ENCODE measurements at places on chromosomes 2 and 18.

DNA sequence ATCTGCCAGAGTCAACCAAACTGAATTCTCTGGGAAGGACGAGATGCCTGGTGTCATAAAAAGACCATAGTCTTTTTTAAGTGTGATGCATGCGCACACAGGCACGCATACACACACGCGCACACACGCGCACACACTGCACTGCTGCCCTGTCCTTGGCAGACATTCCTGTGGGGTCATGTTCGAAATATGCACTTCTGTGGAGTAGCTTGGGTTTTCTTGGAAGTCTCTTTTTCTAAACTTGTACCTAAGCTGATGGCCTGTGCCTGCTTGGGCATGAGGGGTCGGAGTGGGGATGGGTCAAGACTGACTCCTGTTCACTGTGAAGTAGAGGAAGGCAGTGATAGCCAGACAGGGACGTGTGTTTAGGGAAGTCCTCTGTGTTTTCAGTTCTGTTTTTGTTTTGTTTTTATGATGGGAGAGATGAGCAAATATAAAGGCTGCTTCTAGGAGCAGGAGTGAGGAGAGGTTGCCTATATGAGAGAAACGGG, 4.0 kb upstream of the RMC1 start:
- no peak for DNase-seq
- H3K27me3 ChIP-seq: no peaks in the 10 kb centered on the region
- peaks cover 9% of the 10 kb centered on the region for H3K4me1 ChIP-seq
- no peaks in the 10 kb centered on the region for H3K36me3 ChIP-seq
- no peak overlapping the region for H3K27ac ChIP-seq

GRCh38 chr2:140988597-140988996, 1142.2 kb downstream of the LRP1B start:
- H3K27me3 ChIP-seq: no peaks in the 10 kb centered on the region
- H3K4me1 ChIP-seq: no peaks in the 10 kb centered on the region
- H3K36me3 ChIP-seq: no peaks in the 10 kb centered on the region
- no peak overlapping the region for H3K4me3 ChIP-seq
- no peak overlapping the region for H3K27ac ChIP-seq

DNA sequence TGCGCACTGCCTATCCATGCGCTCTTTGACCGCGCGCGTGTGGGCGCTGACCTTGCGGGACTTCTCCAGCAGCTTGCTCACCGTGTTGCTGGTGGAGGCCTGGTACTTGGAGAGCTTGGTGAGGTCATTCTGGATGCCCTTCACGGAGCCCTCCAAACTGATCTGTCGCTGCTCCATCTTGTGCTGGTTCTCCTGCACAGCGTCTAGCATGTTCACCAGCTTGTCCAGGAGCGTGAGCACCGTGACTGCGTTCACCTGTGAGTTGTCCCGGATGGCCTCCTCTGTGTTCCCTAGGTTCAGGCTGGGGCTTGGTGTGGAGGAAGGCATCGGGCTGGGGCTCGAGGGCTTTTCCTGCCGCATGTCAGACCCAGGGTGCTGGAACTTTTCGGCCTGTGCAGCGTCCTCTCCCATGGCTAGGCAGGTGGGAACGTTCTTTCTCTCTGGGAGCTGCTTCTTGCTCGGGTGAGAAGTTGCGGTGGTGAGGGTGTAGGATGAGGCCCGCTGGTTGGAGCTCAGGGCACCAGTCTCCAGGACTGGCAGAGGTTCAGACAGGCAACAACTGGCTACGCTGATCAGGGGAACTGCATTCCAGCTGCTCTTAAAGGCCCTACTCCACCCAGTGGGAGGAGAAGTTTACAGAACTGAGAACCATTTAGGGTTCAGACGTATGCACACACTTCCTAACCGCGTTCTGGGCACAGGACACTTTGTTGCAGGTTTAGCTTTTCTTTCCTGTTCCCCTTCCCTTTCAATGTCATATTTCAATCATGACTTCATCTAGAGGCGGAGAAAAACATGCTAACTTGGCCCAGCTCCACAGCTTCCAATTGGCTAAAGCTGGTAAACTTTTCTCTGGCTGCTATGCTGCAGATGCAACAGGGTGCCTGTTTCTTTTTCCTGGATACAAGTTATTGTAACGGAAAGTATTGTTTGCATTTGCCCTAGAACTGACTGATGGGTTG, at the start of gene CAVIN2:
Gene CAVIN2, minus strand, starts transcription at position 574 of the 962 bp plus-strand sequence. Its CDS starts 163 bp downstream, at position 411.
- no peaks in the 10 kb centered on the region for H3K36me3 ChIP-seq
- DNase-seq: peak; percentile 60
- no peaks in the 10 kb centered on the region for H3K27me3 ChIP-seq
- H3K4me1 ChIP-seq: no peaks in the 10 kb centered on the region
- peak within 1 kb of the TSS; percentile 36 for H3K4me3 ChIP-seq
- H3K27ac ChIP-seq: peak within 1 kb of the TSS; percentile 76

- H3K27me3 ChIP-seq: no peaks in the 10 kb centered on the region
- peak overlapping the region; percentile 77 for H3K27ac ChIP-seq
- peaks cover 27% of the 10 kb centered on the region for H3K4me1 ChIP-seq
- no peaks in the 10 kb centered on the region for H3K36me3 ChIP-seq
- no peak for DNase-seq
These were observed 13.8 kb upstream of the DNAJC27 start for GRCh38 chr2:24985511-24985910.

GRCh38 chr2:203126996-203127395, 111.8 kb upstream of the CYP20A1 start:
- H3K4me1 ChIP-seq: no peaks in the 10 kb centered on the region
- H3K4me3 ChIP-seq: no peak overlapping the region
- H3K36me3 ChIP-seq: no peaks in the 10 kb centered on the region
- DNase-seq: no peak
- H3K27ac ChIP-seq: no peak overlapping the region

DNA sequence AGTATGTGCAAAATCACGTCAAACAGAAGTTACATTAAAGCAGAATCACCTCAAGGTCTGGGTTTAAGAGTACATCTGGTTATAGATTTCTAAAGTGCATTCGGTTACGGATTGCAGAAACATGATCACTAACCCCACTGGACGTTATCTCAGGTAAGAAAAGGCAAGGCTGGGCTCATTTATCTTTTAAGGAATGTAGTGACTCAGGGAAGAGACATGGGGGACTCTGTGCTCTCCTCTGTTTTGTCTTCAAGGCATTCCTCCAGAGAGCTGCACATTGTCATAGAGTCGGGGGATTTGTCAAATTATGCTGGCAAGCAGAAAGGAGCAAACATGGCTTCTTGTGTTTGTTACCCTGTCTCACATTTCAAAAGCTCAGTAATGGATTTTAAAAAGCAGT, 14.3 kb downstream of the WDSUB1 start:
- no peak overlapping the region for H3K27ac ChIP-seq
- H3K36me3 ChIP-seq: peaks cover 27% of the 10 kb centered on the region

DNA sequence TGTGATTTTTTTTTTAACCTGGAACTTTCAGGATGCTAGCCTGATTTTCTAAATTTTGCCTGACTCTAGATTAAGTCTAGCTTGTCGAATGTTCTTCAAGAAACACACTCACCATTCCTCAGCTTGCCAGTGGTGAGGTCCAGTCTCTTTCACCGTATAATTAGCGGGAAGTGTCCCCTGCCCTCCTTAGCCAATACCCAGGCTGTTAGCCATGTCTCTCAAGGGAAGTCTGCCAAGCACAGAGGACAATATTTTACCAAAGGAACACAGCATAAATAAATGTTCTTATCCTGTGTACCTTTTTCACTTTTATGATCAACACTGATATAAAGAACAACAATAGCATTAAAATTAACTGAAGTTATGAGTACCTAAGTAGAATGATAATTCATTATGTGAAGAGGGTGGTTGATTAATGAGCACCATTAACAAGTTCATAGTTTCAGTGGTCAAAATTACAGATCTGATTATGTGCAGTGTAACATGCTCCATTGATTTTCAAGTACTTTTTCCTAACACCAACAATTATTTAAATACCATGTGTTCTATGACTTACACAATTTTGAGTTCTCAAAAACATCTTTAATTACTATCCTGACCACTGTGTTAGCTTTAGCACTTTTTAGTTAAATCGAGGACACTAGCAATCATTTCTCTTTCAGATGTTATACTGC, 445.8 kb upstream of the RAB12 start:
- DNase-seq: no peak
- no peak overlapping the region for H3K4me3 ChIP-seq
- H3K27ac ChIP-seq: no peak overlapping the region
- H3K4me1 ChIP-seq: no peaks in the 10 kb centered on the region

- H3K27me3 ChIP-seq: no peaks in the 10 kb centered on the region
- H3K27ac ChIP-seq: no peak overlapping the region
- H3K36me3 ChIP-seq: no peaks in the 10 kb centered on the region
- H3K4me3 ChIP-seq: no peak overlapping the region
- no peak for DNase-seq
- H3K4me1 ChIP-seq: peaks cover 12% of the 10 kb centered on the region
These were observed 30.3 kb downstream of the TNS1 start for GRCh38 chr2:217972490-217972889.

DNA sequence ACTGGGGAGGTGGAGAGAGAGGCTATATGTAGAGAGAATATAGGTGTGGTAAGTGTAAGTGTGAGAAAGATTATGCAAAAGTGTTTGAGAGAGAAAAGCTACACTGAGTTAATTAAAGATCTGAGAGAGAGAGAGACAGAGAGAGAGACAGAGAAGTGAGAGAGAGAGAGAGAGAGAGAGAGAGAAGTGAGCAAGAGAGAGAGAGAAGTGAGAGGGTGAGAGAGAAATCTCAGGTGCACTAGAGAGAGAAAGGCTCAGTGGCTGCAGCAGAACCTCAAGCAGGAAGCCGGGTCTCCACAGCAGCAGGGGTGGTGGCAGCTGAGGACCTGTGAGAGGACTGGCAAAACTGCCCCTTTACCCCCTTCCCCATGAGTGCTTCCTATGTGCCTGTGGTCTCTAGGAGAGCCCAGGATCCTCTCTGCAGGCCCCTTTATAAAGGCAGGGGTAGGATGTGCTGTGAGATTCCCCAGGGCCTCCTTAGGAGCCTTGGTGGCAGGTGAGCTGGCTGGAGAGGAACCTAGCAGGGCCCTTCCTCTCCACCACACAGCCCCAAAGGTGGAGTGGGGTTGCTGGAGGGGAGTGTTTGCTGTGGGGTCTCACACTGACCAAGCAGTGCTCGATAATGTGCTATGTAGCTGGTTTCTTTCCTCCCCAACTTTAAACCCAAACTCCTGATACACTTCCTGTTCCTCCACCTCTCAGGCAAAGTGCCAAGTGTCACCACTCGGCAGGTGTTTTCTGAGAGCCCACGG, 52.6 kb downstream of the SLC4A5 start:
- H3K27me3 ChIP-seq: no peaks in the 10 kb centered on the region
- no peak for DNase-seq
- no peak overlapping the region for H3K4me3 ChIP-seq
- H3K27ac ChIP-seq: no peak overlapping the region

- no peaks in the 10 kb centered on the region for H3K36me3 ChIP-seq
- no peak for DNase-seq
- no peaks in the 10 kb centered on the region for H3K27me3 ChIP-seq
- no peaks in the 10 kb centered on the region for H3K4me1 ChIP-seq
- no peak overlapping the region for H3K27ac ChIP-seq
These were observed 40.0 kb upstream of the LRP1B start for GRCh38 chr2:142170847-142171246.

GRCh38 chr2:145190031-145190703, 670.2 kb upstream of the ZEB2 start:
- H3K4me1 ChIP-seq: no peaks in the 10 kb centered on the region
- no peaks in the 10 kb centered on the region for H3K27me3 ChIP-seq
- H3K27ac ChIP-seq: no peak overlapping the region
- no peak overlapping the region for H3K4me3 ChIP-seq

GRCh38 chr18:2096551-2096950, 474.8 kb downstream of the METTL4 start:
- DNase-seq: no peak
- no peaks in the 10 kb centered on the region for H3K4me1 ChIP-seq
- no peaks in the 10 kb centered on the region for H3K36me3 ChIP-seq
- H3K27ac ChIP-seq: no peak overlapping the region

- H3K27ac ChIP-seq: no peak overlapping the region
- no peaks in the 10 kb centered on the region for H3K27me3 ChIP-seq
- H3K4me3 ChIP-seq: no peak overlapping the region
These were observed 33.9 kb downstream of the BMP10 start for GRCh38 chr2:68837164-68837860.

GRCh38 chr18:55384551-55385275, 203.3 kb downstream of the TCF4 start:
- peak overlapping the region; percentile 40 for H3K27ac ChIP-seq
- H3K27me3 ChIP-seq: no peaks in the 10 kb centered on the region
- DNase-seq: no peak

- H3K36me3 ChIP-seq: no peaks in the 10 kb centered on the region
- H3K4me1 ChIP-seq: no peaks in the 10 kb centered on the region
- H3K27ac ChIP-seq: no peak overlapping the region
- no peak overlapping the region for H3K4me3 ChIP-seq
These were observed 403.8 kb upstream of the HS6ST1 start for GRCh38 chr2:128722489-128722888.

DNA sequence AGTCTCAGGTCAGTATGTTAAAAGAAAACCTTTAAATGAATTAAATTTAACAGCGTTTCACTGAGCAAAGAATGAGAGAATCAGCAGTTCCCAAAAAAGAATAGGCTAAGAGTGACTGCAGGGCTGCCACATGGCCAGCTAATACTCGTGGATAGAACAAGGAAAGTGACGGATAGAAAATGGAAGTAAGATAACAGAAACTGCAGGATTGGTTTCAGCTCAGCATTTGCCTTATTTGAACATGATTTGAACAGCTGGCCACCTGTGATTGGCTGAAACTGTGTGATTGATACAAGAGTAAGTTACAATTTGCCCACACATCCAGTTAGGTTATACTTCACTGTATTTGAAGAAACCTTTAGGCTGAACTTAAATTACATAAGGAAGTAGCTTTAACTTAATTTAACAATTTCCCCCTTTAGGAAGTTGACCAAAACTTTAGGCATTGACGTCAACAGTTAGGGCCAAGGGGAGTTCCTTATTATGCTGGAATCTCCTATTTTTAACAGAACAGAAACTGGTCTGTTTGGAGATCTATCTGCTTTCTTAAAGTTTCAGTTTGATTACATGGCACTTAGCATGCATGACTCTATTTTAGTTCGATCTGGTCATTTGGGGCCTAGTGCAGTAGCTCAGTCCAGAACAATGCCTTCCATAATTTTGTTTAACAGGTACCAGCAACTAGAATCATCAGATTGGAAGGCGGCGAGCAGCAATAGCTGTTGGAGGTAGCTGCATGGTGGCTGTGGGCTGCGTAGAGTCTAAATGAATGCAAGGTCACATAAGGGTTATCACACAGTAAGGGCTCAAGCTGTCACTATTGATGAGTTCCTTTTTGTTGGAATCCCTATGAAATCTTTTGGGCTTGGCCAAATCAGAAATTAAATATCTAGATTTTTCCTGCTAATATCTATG, 143.4 kb downstream of the TRIM43 start:
- no peaks in the 10 kb centered on the region for H3K27me3 ChIP-seq
- H3K4me1 ChIP-seq: no peaks in the 10 kb centered on the region
- peak overlapping the region; percentile 6 for H3K27ac ChIP-seq
- DNase-seq: no peak
